ENCODE measurements at places on chromosomes 1 and 21.

- DNase-seq, result no peak
These were observed 30.7 kb downstream of the SLC1A7 start for GRCh38 chr1:53111693-53112092.

DNA sequence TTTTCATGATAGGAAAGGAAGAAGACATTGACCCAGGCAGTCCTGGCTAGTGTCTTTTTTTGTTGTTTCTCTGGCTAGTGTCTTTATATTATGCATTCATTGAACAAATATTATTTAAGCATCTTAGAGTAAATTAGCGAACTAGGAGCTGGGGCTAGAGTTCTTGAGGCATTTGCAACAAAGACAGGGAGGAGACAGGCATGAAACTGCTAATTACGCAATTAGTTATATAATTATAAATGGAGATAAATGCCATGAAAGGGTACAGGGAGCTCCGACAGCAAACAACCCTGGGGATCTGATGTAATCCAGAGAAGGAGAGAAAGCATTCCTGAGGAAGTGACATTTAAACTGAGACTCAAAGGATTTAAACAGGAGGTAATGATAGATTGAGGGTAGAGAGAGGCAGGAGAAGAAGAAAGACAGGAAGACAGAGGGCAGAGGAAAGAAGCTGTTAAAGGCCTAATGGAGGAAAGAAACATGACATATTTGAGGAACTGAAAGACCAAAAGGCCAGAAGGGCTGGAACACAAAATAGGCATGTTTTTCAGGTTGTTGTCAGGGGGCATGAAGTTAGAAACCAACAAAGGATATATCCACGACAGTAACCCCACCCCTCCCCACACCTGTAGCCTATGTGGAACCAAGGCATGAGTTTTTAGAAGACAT is 99.5 kb upstream of the GJB5 start:
- DNase-seq, result no peak

GRCh38 chr21:40681164-40681859 is 165.6 kb downstream of the DSCAM start:
- no peak for DNase-seq

DNA sequence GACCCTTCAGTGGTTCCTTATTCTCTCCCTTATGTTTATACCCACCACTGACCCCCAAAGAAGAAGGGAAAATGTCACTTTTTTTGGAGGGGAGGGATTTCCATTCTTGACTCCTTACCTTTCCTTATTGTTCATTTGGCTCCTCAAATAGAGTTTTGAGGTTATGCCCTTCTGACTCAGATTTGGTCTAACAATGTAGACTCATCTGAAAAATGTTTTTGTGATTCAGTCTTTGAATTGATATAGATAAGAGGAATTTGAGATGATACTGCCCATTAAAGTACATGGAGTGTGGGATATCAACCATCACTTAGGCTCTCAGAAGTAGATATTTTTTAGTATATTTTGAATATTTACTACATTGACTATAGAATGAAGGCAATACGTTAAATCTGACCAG is 16.1 kb downstream of the USP1 start:
- no peak for DNase-seq

DNA sequence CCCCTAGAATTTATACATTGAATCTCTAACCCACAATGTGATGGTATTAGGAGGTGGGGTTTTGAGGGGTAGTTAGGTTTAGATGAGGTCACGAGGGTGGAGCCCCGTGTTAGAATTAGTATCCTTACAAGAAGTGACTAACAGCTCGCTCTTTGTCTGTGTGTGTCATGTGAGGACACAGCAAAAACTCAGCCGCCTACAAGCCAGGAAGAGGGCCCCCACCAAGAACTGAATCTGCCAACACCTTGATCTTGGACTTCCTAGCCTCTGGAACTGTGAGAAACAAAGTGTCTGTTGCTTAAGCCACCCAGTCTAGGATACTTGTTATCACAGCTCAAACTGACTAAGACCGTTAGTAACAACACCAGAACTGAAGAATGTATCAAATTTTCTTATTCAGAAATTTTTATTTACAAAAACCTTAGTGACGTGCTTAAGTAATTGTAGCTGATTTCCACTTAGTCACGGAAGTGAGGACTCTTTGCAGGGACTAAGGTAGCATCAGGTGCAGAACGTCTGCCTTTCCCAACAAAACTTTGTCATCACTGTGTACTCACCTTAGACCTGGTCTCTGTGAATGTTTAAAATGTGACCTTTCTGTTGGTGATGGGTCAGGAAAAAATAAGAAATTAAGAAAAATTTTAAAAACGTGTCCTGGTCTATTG is 24.5 kb upstream of the LRRC8C start:
- DNase-seq, result no peak

GRCh38 chr21:46641656-46642055 is 6.2 kb downstream of the PRMT2 start:
- DNase-seq, result no peak

DNA sequence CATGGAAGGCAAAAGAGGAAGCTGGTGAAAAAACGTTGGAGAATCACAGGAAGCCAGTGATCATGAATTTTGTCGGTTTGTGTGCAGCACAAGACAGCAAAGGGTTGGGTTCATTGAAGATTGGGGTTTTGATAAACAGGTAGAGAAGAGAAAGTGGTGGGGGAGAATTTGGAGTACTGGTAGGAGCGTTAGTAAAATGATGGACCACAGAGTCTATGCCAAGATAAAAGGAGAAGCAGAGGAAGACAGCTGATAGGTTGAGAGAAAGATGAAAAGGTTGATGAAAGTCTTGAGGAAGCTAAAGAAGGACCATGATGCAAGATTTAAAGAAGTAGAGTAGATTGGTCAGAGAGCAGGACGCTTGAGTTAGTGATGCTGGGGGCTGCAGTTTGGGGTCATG is 156.8 kb upstream of the POU3F1 start:
- no peak for DNase-seq

- DNase-seq, result no peak
These were observed 48.0 kb upstream of the WLS start for GRCh38 chr1:68280286-68280685.

- no peak for DNase-seq
These were observed 85.3 kb downstream of the SPAG17 start for GRCh38 chr1:118099686-118100085.

DNA sequence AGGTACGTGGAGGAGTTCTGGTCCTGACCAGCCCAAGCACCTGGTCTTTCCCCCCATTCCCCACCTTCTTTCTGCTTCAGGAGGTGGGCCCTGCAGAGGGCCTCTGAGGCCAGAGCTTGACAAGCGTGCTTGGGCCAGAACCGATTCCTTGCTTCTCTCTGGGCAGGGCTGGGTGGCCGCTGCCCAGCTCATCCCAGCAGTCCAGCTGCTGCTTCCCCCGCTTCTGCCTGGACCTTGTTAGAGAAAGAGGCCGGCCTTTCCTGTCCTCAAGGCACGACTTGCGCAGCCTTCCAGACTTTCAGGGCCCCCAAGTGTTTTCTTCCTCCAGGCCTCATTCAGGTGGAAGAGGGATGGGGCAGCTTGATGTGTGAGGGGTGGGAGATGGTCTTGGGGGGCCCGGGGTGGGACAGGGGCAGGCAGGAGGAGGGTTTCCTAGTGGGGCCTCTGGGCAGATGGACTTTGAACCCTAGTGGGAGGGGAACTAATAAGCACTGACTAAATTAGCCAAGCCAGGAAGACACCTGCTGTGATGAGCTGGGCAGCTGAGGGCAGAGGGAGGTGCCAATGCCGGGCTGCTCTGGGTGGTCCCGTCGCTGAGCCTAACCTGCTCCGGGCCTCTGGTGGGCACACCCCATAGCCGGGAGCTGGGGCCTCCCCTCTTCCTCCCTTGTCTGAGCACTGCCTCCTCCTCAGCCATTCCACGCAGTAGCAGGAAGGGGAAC is 36.5 kb downstream of the ARHGEF10L start:
- DNase-seq, result no peak

DNA sequence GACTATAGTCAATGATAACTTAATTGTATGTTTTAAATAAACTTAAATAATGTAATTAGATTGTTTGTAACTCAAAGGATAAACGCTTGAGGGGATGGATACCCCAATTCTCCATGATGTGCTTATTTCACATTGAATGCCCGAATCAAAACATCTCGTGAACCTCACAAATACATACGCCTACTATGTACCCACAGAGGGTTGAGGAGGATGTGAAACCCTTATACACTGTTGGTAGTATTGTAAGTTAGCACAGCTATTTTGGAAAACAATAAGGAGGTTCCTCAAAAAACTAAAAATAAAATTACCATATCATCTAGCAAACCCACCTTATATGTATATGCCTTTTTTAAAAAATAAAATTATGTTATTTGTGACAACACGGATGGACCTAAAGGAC is 198.6 kb downstream of the MRPL39 start:
- no peak for DNase-seq

- DNase-seq, result no peak
These were observed 598.2 kb downstream of the LMO4 start for GRCh38 chr1:87926921-87927320.

DNA sequence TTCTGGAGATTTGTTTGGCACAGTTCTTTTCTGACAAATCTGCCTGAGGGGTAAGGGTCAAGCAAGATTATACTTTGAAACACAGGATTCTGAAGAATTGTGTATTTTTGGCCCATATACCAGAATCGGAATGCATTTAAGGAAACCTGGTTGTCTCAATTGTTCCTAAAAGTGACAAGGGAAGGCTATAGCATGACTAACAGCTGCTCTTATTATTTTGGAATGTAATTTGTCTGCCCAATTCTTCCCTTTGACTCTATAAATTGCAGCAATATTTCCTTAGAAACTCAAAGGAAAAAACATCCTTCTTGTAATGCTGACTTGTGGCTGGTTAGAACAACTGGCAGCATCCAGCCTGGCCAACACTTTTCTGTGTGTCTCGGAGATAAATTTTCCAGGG is 15.8 kb upstream of the VCAM1 start:
- DNase-seq, result no peak

GRCh38 chr1:63642901-63643300 is 49.7 kb downstream of the PGM1 start:
- DNase-seq, result no peak

DNA sequence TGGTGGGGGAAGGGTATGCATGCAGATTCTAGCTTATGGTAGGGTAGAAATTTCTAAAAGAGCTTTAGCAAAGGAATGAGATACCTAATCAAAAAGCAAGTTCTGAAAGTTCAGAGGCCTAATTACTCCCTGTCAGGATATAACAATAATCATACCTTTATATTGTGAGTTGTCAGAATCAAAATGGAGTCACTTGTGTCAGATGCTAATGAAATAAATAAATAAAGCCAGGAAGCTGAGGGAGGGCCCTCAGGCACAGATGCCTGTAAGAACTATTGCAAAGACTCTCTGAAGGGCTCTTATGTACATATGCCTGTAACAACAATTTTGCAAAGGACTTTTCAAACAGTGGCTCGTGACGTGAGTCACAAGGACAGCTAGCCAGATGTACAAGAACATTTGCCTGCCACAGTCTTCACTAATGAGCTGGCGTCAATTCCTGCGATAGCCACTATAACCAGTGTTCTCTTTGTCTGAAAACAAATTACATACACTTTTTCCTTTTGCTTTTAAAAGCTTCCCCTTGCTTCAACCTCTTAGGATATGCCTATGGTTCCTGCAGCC is 27.4 kb upstream of the DNASE2B start:
- DNase-seq, result no peak

- DNase-seq, result no peak
These were observed 111.9 kb upstream of the TENT5C start for GRCh38 chr1:117493906-117494305.

DNA sequence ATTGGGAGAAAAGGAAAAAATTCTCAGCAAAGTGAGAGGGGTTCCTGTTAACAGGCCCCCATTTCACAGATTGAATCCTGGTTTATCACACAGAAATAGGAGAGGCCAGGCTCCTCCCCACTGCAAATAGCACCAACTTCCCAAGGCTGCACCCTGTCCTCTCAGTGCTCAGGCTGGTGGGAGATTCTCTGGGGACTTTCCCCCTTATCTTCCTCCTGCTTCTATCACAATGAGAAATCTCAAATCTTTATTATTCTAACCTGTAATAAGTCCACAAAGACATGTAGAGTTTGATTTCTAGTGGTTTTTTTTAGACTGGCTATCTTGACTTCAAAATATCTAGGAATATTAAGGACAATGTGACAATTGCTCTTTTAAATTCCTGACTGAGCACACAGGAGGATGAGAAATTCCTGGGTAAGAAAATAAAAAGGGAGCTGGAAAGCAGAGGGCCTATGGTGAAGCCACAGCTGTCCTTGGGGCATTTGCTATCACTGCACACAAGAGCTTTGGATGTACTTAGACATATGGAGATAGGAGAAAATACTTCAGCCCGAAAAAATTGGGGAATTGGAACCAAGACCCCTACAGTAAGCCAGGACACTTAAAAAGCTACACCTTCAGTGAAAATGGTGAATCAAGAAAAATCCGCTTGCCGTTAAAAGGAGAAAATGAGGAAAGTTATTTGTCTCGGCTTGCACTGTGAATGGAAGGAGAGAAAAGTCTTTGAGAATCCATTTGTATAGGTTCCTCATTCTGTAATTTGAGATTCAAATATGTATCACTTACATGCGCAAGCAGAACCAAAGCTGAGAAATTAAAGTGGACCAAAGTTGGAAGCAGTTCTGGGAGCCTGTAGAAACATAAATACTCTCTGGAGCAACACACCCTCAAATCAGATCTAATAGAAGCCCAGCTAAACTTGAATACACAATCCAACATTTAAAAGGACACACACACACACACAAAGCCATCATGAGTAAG is 65.9 kb upstream of the C1orf105 start:
- no peak for DNase-seq

GRCh38 chr1:35808450-35809113 is 766 bp downstream of the AGO4 start:
- DNase-seq, result peak; percentile 37

Measured in NCI-H526 treated with DMSO at 0.1 percent for 48 hours (cell line).